ENCODE measurements at places on chromosomes 16 and 17.

GRCh38 chr17:53186001-53186400 is 636.7 kb upstream of the KIF2B start:
- DNase-seq, result no peak

DNA sequence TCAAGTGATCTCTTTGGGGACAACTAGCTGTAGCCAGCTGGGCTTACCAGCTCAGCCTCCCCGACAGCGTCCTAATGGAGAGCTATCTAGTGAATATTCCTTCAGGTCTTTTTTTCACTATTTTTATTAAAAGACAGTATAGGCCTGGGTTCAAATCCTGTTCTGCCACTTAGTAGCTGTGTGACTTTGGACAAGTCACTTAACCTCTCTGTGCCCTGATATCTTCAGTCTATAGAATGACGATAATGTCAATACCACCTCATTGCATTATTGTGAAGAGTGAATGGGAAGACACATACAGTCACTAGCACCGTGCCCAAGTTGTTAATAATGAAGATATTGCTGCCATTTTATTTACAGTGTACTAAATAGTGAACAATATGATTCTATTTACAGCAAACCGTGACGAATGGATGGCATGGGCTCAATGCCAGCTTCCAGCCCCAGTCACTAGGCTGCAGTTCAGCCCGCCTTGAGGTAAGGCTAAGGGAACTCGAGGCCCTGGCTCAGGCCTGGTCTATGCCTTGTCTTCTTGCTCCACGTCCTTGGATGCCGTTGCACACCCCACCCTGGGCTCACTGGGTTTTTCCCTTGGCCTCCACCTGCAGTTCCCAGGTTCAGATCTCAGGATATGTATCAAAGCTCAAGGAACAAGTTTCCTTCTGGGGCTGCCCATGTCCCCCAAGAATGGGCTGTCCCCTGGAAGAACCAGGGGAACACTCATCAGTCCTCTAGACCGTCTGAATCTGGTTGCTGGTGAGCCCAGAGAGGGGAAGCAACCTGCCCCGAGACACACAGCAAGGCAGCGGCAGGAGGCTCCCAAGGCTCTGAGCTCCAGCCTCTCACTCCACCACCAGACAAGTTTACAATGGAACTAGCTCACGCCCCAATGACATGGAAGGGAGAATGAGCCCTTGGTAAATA is 95.4 kb upstream of the TNRC6C start:
- no peak for DNase-seq

- DNase-seq, result no peak
Measured at GRCh38 chr17:30600830-30601494, 123.8 kb downstream of the GOSR1 start.

GRCh38 chr16:57157533-57157932 is 28.3 kb downstream of the PSME3IP1 start:
- no peak for DNase-seq

GRCh38 chr17:31672161-31672819 is 186.8 kb downstream of the COPRS start:
- DNase-seq, result no peak

GRCh38 chr17:60887614-60888028 is 210.0 kb downstream of the BCAS3 start:
- no peak for DNase-seq

GRCh38 chr16:87436225-87437172 is 44.4 kb downstream of the MAP1LC3B start:
- DNase-seq, result no peak
